ENCODE measurements at places on chromosomes 6 and 20.

- DNase-seq = no peak
Measured at GRCh38 chr6:48630511-48630910, 519.5 kb upstream of the PTCHD4 start.

GRCh38 chr20:49420292-49420691, 62.2 kb downstream of the KCNB1 start:
- peak; percentile 55 for DNase-seq

- DNase-seq = peak; percentile 66
Measured at GRCh38 chr20:57928181-57928967, 218.6 kb upstream of the PMEPA1 start.

DNA sequence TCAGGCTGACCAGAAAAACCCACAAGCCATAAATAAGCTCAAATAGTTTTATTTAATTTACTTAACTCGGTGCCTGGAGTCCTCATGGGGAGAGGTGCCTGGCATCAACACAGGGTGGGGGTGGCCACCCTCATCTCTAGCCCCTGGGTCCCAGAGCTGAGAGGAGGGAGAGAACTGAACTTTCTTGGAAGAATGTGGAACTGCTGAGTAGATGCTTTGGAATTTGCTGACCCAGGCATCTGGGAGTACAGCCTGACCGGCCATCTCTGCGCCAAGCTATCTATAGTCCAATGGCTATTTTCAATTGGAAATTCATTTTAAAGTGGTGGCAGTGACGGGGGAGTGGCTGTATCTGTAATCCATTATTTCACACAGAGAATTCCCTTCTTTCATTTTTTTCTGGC, 104.8 kb downstream of the CDH26 start:
- DNase-seq = no peak

DNA sequence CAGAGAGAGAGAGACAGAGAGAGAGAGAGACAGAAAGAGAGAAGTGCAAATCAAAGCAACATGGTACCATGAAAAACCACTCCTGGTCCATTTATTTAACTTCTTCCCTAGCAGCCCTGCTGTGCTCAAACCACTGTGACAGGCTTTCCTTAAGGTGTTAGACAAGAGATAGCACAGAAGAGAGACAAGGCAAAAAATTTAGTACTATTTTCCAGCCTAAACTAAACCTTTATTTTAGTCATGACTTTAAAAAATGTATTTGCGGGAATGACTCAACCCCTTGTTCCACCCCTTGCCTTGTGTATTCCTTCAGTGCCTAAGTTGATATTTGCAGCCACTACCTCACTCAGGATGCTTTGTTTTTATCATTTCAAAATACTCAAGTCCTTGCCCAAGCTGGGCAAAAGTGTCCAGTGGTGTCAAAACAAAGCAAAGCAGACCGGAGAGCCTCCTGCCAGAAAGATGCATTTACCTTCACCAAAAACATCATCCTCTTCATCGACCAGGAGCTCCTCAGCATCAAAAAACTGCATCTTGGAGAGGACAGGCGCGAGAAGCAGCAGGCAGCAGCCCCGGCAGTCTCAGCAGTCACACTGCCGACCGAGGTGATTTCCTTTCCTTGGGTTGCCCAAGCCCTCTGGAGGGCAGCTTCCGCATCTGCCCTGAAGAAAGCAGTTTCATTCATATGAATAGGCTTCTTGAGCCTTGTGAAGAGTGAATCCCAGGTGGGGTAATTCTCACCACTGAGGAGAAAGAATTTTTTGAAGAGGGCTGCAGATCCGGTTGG, at the start of gene RIPOR2:
RIPOR2 (minus strand) TSS at position 595 of the 787 bp plus-strand sequence; CDS start at position 533, 62 bp downstream.
- DNase-seq = peak; percentile 19

DNA sequence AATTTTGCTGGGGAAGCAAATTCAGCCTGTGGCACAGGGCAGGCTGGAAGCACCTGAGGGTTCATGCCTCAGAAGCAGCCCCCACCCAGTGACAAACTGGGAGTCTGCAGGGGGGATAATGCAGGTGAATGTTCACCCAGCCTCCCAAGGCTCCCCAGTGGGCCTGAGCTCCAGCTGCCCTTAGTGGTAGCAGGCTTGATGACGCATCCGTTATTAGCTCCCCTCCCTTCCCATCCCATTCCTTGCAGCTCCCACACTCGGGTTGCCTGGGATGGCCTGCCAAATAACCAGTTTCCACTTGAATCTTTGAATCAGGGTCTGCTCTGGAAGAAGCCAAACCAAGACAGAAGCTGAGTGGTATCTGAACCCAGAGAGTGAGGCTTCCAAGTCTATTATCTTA, 15.8 kb downstream of the KCNK15 start:
- no peak for DNase-seq

DNA sequence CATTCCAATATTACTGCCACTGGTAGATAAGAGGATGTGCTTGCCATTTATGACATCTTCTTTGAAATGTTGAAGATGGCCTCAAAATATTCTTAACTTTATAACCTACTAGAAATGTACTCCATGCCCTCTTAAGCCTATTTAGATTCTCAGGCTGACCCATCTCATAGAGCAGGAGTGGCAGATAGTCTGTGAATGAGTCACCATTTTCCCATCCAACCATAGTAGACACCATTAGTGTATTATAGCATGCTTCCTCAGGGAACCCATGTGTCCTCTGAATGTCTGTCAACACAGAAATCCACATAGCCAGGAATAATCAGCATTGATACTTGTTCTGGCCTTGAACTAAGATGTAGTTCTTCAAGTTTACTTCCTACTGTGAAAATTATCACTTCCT, 150.2 kb downstream of the IMPG1 start:
- DNase-seq = peak; percentile 30

DNA sequence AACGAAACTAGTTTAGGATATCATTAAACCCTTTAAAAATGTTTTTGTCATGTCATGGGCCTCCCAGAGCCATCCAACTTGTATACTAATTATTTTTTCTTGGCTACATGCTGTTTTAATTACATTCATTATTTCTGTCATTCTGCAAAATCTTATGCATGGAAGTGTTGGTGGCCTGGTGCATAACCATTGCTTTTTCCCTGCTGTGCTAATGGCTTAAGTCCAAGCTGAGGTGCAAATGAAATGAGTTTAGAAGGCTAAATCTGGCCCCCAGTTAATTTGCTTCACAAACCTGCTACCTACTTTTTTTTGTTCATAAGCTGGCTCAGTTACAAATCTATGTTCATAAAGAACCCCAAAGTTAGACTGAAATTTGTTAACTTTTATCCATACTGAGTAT, 1249.9 kb downstream of the EPHA7 start:
- DNase-seq = no peak

DNA sequence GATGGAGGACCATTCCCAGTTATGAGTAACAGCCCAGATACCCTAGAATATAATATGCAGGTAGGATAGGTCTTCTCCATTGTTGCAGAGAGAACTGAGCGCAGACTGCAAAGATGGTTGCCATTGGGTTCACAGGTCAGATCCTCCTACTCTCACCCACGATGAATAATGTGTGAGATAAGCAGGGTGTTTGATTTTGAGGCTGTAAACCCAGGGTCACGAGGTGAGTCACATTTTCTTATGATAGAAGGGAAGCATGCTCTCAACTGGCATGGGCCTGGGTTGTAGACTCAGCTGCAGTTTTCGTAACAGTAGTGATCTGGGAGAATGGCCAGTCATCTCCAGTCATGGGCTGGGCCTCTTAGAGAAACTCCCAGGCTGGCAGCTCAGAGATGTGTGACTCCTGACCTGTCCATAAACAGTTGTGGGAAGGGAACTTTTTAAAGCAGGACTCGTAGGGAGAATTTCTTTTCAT, 74.2 kb downstream of the CD164 start:
- peak; percentile 60 for DNase-seq

DNA sequence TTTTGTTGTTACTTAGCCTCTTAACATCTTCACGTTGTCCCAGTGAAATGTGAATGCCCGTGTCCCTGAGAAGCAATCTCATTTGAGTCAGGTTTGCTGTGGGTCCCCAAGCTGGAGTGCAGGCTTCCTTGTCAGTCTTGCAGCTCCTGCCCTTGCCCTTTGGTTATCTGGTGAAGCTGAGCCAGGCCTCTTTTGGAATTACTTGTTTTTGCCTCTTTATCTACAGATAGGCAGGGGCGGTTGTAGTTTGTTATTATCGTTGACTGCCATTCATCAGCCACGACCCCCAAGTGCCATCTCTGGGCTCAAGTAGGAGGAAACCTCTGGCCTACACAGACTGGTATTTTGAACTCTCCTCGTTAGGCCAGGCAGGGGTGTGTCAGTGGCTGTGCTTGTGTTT, 2.2 kb downstream of the TMEM14C start:
- no peak for DNase-seq

DNA sequence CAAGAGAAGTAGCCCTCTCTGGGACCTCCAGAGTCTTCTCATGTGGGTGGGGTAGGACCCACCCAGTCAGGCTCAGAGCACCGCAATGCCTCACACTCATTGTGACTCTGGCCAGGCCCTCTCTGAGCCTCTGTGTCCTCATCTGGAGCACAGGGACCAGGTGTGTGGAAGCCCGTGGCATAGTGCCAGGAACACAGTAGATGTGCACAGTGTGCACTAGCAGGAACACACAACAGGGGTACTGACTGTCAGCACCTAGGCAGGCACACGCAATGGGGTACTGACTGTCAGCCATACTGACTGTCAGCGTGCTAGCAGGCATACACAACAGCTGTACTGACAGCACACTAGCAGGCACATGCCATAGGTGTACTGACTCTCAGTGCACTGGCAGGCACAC, 2.0 kb upstream of the STMN3 start:
- DNase-seq = no peak

DNA sequence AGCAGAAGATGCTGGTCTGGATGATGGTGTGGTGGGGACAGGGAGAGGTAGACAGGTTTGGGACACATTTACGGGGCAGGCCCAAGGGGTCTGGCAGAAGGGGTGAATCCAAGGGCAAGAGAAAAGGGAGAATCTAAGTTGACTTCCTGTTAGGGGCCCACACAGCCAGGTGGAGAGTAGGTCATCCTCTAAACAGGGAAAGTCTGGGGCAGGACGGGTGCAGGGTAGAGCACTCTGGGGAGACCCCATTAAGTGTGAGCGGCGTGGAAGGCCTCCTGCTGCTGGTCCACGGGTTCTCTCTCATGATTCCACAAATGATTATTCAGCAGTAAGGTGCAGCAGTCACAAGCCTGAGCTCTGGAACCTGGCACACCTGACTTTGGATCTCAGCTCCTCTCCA, 2.7 kb downstream of the SRXN1 start:
- DNase-seq = no peak

DNA sequence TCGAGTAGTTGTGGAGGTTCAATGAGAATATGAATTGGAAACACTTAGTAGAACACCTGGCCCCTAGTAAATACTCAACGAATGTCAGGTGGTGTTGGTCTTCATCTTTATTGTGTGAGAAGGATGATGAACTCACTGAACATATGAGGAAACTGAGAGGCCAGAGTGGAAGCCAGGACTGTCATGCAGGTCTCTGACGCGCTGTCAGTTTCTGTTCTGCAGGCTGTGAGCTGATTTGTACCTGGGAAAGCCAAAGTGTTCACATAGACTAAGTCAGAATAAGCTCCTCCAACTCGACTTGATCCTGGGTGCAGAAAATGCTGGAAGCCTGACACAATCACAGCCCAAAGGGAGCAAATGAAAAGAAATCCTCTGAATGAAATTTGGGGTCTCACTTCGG, 222.2 kb downstream of the LY86 start:
- no peak for DNase-seq

GRCh38 chr20:32483351-32484224, 101.5 kb downstream of the NOL4L start:
- DNase-seq = peak; percentile 65

- peak; percentile 95 for DNase-seq
Measured at GRCh38 chr6:130602151-130602770, 224.9 kb upstream of the SMLR1 start.

DNA sequence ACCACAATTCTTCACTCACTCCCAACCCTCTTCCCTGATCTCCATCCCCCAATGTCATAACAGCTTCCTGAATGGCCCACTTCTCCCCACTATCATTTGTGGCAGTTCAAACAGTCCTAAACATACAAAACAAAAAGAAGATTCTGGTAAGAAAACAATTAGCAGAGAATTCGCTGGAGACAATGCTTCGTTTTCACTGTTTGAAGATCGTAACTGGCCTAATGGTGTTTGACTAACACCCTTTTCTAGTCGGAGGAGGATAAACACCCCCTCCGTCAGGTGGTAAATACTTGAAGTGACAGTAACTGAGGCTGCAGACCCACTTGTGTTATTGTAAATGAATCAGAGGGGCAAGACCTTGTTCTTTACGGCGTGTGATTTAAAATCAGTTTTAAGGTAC, 3.8 kb downstream of the EYA2 start:
- no peak for DNase-seq

GRCh38 chr6:118905851-118906250, 11.9 kb downstream of the ASF1A start:
- no peak for DNase-seq

GRCh38 chr6:139905404-139906052, 531.1 kb upstream of the CITED2 start:
- no peak for DNase-seq

- DNase-seq = no peak
Measured at GRCh38 chr6:82160255-82160990, 87.1 kb downstream of the IBTK start.

GRCh38 chr20:47380481-47380880, 24.0 kb upstream of the ZMYND8 start:
- no peak for DNase-seq

DNA sequence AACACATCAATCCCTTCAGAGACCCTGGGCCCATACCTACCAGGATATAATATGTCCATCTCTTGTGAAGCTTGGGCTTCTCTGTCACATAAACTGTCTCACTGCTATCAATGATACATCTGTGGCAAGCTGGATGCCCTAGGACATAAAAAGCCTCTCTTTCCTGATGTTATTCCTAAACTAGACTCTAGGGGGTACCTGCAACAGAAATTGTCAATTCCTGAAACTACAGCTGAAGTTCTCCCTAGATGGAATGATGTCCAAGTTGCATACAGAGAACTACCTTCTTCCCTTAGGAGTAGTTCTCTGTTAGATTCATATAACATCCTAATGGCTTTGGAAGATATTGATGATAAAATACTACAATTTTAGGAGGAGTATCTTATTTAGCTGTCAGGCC, 35.8 kb downstream of the TBX18 start:
- DNase-seq = peak; percentile 53

- DNase-seq = no peak
Measured at GRCh38 chr6:94735270-94735669, 842.1 kb upstream of the MANEA start.

DNA sequence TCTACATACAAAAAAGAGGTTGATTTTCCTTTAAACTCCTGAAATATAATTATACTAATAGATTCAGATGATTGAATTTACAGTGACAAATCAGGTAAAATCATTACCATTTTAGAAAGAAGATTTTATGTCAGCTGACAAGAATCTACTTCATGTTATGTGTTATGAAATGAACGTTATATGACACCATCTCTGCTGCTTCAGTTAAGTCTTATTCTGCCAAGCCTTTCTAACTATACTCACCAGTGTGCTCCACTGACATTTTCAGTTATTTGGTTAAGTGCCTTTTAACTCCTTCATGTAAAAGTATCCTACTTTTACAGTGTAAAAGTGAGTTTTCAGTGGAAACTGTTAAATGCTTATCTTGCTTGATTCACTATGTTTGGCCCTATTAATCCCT, 80.4 kb downstream of the RWDD2A start:
- DNase-seq = no peak

- peak; percentile 21 for DNase-seq
Measured at GRCh38 chr6:31092769-31093505, 19.4 kb downstream of the C6orf15 start.

- DNase-seq = peak; percentile 70
Measured at GRCh38 chr6:148166339-148166968, 176.2 kb upstream of the SASH1 start.

GRCh38 chr6:142805042-142805441, 139.9 kb downstream of the HIVEP2 start:
- DNase-seq = no peak

GRCh38 chr6:152110886-152111820, 303.7 kb downstream of the ESR1 start:
- DNase-seq = no peak

- DNase-seq = peak; percentile 64
Measured at GRCh38 chr6:129853996-129854711, 7.0 kb downstream of the TMEM244 start.

Measured in PC-3 (cell line).